ENCODE measurements at places on chromosomes 13 and 19.

DNA sequence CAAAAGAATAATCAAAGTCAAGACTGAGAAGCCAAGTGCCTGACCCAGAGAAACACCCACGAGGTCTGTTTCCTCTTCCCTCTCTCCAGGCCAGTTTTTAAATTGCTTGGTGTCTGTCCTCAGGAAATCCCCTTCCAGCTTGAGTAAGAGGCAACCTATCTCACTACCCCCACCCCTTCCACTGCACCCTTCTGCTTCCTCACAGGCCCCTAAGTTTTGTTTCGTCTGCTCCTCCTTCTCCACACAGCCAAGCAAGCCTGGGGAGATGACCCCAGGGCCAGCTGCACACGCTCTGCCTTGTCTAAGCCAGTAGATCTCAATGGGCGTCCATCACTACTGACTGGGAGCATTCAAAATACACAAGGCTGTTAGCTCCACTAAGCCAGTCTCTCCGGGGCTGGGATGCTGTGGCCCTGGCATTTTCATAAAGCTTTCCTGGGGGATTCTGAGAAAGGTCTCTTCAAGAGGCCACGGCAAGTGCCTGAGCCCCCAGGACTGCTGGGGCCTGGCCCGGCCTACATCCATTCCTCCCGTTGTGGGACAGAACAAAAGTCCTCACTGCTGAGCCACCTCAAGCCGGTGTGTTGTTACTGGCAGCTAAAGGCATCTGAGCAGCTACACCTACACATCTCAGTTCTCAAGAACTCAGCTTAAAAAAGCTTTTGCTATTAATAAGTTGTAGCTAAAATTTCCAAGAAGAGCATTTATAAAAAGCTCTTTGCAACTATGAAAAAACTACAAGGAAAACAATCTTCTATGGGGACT is 14.9 kb upstream of the IL4I1 start:
- DNase-seq = peak; percentile 75

GRCh38 chr13:26007261-26008125 is 44.3 kb downstream of the SHISA2 start:
- DNase-seq = no peak

GRCh38 chr19:2363419-2363818 is 3.4 kb downstream of the TMPRSS9 start:
- no peak for DNase-seq

DNA sequence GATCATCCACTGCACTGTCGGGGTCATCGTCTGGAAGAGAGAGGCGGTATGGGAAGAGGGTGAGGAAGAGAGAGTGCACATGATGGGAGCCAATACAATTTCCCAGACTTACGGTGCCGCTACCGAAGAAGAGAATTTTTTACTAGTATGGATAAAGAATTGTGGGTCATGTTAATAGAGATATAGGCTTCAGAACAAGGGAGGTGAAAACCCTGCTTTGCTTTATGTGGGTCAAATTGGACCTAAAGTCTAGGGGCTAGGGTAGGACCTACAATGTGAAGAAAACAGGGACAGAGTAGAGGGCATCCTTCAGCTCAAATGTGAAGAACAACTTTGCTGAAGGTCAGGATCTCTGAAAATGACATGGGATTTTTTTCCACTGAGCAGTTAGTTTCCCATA is 29.9 kb downstream of the UNC13A start:
- DNase-seq = no peak

DNA sequence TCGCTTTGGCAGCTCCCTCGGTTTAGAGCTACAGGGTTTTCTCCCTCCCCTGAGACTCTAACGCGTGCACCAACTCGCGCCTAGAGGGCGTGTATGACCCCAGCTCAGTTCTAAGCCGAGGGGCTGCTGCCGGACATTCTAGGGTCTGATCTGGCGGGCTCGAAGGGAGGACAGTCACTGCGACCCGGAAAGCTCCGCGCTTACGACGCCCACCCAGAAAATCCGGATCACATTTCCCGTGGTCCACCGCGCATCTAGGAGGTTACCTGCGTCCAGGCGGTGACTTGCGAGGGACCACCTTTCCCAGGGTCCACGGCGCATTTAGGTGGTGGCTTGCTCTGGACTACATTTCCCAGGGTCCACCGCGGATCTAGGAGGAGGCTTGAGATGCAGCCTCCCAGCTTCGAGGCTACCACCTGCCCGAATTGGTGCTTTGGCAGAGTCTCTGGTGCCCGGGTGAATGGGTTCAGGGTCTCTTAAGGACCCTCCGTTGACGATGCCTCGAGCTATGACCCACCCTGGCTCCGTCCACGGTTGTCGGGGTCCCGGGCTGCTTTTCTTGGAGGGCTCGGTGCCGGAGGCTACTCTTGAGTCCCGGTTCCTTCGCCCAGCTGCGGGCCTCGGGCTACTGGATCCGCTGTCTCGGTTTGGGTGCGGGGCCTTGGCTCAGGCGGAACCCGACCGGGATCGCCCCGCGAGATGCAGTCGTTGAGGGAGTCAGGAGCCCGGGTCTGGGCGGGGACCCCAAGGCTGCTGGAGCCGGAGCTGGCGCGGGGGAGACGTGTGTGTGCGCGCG is 30.5 kb downstream of the ZNF146 start:
- DNase-seq = no peak

DNA sequence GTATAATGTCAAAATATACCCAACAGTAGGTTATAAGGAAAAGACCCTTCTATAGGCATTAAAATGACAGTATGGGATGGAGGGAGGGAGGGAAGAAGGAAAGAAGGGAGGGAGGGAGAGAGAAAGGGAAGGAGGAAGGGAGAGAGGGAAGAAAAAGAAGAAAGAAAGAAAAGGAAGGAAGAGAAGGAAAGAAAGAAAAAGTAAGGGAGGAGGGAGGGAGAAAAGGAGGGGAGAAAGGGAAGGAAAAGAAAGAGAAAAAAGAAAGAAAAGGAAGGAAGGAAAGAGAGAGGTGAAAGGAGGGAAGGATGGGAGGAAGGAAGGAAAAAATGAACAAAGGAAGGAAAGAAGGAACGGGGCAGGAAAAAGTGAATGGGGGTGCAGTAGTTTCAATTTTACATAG is 35.3 kb upstream of the CACNA1A start:
- DNase-seq = no peak

GRCh38 chr19:49983645-49984229 is 22.8 kb upstream of the SIGLEC11 start:
- peak; percentile 77 for DNase-seq

DNA sequence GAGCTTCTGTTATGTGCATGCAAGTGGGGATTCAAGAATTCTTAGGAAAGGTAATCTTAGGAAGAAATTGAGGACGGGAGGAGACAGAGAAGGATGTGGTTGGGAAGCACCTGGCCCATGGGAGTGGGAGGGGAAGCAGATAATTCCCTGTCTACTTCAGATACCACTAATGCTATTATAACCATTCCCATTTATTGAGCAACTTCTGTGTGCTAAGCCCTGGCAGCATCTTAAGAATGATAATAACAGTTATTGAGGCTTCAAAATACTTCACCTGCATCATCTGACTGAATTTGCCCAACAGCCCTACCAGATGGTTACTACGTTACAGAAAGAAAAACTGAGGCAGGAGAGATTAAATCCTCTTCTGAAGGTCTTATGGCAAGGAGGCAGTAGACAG is 1.4 kb downstream of the EPS8L1 start:
- DNase-seq = no peak

DNA sequence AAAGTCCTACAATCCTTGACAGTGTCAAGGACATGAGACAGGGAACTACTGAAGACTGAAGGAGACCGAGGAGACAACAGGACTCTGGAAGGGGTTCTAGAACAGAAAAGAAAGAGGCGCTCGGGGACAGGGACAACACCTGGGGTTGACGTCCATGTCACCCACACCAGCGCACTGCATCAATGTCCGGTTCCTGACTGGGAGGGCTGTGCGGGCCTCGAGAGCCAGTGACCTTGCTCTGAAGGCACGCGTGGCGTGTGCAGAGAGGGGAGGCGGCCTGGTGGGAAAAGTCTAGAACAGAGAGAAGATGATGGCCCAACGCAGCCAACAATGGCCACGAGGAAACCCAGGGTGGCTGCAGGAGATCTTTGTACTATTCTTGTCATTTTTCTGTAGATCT is 5.7 kb downstream of the CARS2 start:
- no peak for DNase-seq

DNA sequence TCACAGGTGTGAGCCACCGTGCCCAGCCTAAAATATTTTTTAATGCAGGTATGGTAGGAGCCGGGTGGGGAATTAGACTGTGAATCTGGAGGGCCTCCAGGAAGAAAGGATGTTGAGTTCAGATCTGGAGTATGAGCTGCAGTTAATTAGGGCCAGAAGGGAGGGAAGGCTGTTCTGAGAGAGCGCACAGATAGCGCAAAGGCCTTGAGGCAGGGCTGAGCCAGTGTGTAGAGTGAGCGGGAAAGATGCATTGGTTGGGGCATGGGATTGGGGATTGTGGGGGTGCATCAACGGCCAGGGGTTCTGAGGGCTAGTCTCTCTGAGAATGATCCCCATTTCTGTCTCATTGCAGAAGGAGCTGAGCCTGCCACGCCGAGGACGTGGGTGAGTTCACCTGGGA is 9.7 kb downstream of the MAST3 start:
- DNase-seq = no peak

GRCh38 chr19:15425321-15425950 is 6.6 kb upstream of the AKAP8L start:
- no peak for DNase-seq

GRCh38 chr19:37059142-37059541 is 19.1 kb upstream of the ZNF420 start:
- DNase-seq = no peak

All from B cell (primary cell).